ENCODE measurements at places on chromosomes 5 and 9.

GRCh38 chr5:139188558-139189270, 9.5 kb downstream of the SIL1 start:
- DNase-seq = no peak

GRCh38 chr5:98705841-98706240, 67.6 kb upstream of the RGMB start:
- no peak for DNase-seq

- DNase-seq = no peak
These were observed 67.5 kb upstream of the MAMDC2 start for GRCh38 chr9:69976152-69976551.

DNA sequence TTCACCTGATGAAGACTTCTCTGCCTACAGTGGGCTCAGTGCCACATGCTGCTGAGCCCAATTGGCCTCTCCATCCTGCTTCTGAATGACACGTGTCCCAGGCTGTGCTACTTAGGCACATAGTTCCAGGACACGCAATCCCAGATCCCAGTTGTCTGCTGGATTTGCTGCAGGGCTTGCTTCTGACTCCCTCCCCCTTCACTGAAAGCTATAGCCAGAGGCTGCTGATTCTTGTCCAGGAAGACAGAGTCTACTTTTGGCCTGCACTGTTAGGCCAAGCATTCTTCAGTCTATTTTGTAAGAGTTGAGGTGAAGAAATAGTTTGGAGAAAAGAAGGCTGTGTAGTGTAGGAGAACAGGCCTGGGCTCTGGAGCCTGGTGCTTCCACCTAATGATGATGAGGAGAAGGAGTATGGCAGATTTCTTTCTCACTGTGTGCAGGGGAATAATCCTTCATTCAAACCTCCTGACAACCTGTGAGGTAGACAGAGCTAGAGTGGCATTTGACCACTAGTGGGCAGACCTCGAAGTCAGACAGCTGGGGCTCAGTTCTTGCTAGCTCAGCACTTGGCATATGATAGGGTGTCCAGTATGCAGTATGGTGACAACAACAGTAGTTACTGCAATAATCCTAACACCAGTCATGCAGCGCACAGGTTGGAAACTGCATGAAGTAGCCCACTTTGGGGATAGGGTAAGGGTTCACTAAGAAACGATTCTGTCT, 19.5 kb upstream of the ASPN start:
- DNase-seq = no peak

DNA sequence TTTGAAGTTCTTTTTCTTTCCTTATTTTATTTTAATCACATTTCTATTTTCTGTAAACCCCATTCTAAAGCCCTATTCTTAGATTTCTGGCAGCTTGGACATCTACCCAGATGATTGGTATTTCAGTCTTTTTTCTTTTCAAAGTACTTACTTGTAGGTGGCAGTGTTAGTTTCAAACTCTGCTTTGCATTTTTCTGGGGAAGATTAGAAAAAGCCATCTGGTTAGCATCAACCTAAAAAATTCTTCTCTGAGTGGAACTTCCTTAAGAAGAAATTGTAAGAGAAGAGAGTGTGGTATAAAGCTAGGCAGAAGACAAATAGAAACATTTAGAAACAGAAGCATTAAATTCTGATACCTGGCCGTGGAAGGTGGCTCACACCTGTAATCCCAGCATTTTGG, 17.2 kb upstream of the TENT2 start:
- DNase-seq = no peak

- no peak for DNase-seq
These were observed 8.8 kb downstream of the C9orf50 start for GRCh38 chr9:129612123-129612522.

DNA sequence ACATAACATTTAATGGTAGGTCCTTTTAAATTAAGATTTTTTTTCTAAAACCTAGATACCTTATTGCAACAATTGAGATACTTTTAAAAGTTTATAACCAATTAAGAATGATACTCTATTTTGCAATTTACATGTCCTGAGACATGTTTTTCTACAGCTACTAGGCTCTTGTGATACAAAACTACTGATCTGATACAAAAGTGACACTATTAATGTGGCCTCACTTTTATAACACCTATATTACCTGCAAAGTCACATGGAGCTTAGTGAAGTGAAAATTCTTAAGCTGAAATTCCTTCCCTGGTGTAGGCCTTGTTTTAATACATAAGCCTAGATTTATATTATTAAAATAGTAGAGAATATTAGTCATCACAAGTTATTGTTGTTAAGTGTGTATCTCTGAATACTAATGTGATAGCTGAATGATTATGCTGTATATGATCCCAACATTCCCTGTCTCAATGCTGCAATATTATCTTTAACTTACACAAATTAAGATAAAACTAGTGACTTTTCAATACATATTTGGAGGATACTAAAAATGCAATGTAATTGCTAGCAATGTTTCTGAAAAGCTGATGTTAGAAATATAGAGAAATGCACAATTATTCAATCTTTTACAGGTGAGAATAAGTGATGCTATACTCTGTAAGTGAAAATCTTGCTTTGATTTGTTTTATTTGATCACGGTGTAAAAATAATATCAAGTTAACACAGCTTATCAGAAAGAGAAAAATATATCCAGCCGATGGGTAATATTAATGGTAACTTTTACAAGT, 2.6 kb downstream of the NFIB start:
- no peak for DNase-seq

DNA sequence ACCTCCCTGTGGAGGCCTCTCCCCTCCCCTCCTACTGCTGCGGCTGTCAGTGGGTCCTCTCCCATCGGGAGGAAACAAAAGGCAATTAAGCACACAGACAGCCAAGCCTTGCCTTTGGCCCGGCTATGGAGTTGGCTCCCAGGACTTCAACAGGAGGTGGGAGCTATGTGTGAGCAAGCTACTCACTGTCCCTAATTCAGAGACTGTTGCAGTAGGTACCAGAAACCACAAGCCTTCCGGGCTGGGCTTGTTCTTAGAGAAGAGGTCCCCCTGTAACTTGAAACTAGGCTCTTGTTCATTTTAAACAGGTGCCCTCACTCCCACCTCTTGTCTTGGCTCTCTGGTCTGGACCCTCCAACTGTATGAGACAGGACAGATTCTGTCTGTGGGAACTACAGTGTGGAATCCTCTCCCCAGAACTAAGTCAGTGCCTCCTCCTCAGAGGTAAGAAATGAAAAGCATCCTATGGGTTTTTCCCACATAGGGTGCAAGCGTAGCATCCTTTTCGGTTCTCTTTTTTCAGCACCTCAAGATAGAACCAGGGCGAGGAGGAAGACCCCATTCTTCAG, 561.1 kb downstream of the EBF1 start:
- peak; percentile 53 for DNase-seq

- DNase-seq = no peak
These were observed 61.3 kb downstream of the SECISBP2 start for GRCh38 chr9:89379508-89380115.

- DNase-seq = no peak
These were observed 17.0 kb downstream of the OR13J1 start for GRCh38 chr9:35852876-35853865.

DNA sequence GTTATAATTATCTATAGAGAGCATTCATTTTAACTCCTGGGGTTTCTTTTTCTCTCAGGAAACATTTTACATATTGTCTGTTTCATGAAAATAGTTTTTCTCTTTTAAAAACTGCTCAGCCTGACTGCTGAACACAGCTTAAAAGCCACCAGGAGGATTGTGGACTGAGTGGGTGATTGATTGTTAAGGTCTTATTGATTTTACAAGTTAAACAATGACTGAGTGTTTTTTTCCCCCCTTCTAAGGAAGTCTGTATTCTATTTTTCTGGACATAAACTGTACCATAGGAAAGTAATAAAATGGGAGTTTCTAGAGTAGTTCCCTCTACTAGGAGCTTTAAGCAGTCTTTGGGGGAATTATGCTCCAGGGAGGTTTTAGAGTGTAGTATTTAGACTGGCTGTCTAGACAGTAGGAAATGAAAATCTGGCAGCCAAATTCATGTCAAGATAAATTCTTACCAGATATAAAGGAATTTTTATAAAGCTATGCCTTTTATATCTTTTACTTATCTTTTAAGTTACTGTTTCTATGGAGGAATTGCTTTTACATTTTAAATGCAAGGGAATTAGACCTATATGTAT, 463.9 kb downstream of the PRR16 start:
- no peak for DNase-seq

- no peak for DNase-seq
These were observed 559.2 kb downstream of the PSAT1 start for GRCh38 chr9:78856144-78856543.

GRCh38 chr9:13022756-13023155, 247.9 kb downstream of the LURAP1L start:
- no peak for DNase-seq

DNA sequence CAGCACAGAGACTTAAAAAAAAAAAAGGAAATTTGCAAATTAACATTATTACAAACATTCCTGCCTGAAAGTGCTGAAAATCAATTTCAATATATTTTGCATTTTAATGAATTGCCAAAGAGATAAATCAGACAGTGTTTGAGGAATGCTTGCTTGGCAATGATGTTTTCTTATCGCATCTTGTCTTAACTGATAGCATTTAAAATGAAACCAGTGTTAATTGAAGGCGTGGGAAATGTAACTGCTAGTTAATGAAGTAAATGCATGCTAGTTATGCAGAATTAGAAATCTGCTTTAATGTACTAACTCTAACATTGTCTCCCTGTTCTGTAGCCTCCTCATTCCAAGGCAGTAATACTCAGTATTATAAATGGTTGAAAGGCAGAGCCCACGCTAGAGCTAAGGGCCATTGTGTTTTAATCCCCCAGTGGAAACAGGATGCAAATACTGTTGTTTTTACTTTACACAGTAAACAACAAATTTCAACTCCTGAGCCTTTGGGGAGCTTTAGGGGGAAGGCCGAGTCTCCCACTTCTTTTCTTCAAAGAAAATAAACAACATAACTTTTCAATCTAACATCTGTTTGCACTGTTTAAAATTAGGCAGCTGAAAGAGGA, 586.9 kb downstream of the TLE4 start:
- no peak for DNase-seq

- no peak for DNase-seq
These were observed 144.9 kb downstream of the MYO10 start for GRCh38 chr5:16791036-16791705.

DNA sequence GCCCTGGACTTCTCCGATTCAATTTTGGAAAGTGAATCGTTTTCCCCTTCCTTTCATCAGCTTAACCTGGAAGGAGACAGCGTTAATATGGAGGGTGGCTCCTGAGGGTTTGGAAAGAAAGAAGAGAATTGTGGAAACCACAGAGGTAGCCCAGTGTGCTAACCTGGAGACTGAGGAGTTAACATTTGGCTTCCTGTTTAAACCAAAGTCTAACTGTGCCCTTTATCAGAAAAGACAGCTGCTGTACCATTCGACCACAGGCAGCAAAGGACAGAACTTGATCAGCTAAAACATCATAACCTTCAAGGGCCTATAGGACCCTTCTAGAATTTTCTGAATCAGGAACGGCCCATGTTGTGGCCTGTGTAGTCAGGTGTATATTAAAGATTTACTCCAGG, 735 bp downstream of the IDNK start:
- no peak for DNase-seq

DNA sequence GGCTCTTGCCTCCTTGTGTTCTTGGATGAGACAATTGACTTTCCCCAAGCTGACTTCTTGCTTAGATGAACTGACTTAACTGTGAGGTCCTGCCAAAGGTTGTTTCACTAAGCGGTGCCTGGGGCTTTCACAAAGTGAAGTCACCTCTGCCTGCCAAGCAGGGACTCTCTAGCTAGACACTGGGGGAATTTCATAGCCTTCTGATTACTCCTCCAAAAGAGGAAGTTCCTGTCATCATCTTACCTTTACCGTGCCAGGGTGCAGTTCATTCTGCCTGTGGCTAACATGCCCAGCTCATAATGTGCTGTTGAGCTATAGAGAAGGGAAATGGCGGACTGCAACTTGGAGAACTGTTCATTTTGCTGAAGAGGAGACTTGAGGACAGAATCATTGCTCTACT, 472.0 kb upstream of the WWC1 start:
- DNase-seq = peak; percentile 27

DNA sequence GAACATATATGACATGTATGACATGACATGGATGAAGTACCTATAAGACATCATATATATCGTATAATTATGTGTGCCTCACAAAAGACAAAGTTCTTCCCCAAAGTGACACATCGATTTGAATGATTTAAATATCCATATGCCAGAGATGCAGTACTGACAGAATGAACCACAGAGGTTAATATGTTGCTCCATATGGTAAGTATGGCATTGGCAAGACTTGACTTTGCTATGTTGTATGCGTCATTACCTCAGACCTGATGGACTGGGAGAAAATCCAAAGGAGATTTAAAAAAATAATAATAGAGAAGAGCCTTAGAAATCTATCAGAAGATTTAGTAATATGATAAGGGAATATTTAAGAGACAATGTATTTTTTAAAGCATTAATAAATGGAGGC, 263.2 kb downstream of the PJA2 start:
- no peak for DNase-seq

DNA sequence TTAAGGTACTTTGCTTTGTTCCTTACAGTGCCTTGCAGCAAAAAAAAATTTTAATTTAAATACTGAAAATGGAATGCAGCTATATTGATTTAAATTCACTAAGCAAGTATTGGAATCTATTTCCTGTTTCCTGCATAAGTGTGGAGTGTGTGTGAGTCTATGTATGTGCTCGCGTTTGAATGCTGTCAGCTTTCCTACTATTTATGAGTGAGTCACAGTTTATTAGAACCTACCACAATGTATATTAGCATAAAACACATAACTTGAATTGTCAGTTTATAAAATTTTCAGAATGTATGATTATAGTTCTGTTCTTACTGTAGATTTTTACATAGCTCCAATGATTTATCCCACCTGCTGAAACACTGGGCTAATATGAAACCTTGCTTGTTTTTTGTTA, 302.1 kb downstream of the NR2F1-AS1 start:
- DNase-seq = no peak
